ENCODE measurements at places on chromosomes 11 and 22.

GRCh38 chr22:36277482-36278291 is 24.8 kb downstream of the APOL1 start:
- peak; percentile 50 for DNase-seq

GRCh38 chr22:38314933-38315822 is 2.1 kb downstream of the CSNK1E start:
- peak; percentile 29 for DNase-seq

- no peak for DNase-seq
These were observed 48.0 kb upstream of the CEP126 start for GRCh38 chr11:101866619-101867491.

DNA sequence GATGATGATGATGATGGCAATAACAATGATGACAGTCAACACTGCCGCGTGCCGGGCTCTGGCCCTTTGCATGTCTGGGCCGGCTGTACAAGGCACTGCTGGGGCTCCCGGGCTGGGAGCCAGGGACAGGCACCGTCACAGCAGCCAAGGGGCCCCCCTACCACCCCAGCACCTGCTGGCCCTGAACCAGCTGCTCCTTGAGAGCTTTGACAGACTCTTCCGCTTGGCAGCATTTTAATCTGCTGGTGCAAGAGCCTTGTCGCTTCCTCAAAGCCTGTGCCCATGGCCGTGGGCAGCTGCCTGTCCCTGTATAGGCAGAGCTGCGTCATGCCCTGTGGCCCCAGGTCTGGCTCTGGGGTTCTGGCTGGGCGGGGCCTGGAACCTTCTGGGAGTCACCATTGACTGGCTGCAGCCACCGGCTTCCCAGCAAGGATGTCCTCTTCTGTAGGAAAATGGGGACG is 12.9 kb upstream of the MUC6 start:
- DNase-seq, result peak; percentile 68

DNA sequence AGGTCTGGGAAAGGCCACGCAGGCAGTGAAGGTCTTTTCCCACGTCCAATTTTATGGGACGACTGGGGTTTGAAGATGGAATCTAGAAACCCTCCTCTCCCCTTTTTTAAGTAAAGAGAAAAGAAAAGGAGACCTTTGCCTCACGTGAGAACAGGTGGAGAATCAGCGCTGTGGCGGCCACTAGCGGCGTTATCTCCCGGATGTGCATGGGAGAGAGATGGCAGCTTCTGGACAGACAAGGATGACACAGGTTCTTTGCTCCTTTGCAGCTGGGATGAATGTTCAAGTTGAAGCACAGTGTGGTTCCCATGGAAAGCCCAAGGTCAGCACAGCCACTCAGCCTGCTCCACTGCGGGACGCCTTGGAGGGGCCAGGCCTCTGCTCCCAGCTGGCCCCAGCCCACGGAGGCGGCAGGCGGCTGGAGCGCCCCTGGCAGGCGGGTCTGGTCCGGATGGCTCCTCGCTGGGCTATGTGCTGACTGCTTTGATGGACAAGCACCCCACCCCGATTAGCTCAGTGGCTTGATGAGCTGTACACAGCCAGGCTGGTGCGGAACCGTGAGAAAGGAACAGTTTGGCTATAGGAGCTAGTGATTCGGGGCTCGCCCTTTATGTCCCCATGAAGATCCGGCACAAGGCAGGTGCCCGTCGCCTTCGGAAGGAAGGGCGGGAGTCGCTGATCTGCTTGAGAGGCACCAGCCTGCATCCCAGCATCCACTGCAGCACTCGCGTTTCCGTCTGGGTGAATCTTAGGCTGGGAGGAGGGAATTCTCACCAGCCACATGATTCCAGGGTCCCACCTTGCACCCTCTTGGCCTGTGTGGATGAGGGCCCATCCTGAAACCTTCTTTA is 14.5 kb upstream of the BID start:
- no peak for DNase-seq

DNA sequence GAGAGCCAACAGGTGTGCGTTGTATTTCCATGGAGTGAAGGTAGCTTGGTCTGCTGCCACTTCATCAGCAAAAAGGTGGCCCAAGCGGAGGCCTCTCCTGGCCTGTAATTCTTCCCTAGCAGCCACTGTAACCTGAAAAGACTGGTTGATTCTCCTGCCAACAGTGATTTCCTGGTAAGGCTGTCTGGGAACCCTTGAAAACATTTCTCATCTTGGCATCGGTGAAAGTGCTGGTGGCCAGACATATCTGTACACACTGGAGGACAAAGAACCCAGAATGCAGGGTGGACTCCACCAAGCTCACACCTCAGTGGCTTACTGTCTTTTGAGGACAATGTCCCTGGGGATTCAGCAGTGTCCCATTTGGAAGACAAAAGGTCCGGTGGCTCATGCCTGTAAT is 128.0 kb downstream of the TRIM29 start:
- peak; percentile 54 for DNase-seq

DNA sequence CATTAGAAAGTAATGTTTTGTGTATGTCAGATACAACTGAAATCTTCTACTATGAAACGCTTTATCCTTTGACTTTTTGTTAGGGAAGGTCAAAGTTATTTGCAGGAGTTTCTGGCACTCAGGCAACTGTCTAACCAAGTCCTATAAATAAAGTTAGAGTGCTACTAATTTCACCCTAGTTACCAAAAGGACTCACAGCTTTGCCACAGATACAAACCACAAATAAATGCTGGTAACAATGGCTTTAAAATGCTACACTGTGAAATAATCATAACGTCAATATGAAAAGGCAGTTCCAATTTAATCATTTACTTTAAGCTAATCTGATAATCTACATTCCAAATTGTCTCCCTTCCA is 124.3 kb downstream of the RBFOX2 start:
- no peak for DNase-seq
